ENCODE measurements at places on chromosomes 13 and 19. TPM values are rescaled to one million over a fixed set of nuclear protein-coding genes. Genes with fewer than 3 reads are reported as not detected.

The MYO1F gene
- 1.7 TPM for total RNA-seq

The VSIG10L gene
- 3.3 TPM for total RNA-seq

The ANGPTL8 gene
- total RNA-seq: 1.8 TPM

The KANK3 gene
- total RNA-seq: 15.3 TPM

The TYROBP gene
- 138 TPM for total RNA-seq

The MEDAG gene
- total RNA-seq: 3.4 TPM

The NLRP7 gene
- not detected for total RNA-seq

The URAD gene
- total RNA-seq: not detected

The CD209 gene
- 38.5 TPM for total RNA-seq

The KLK12 gene
- not detected for total RNA-seq

The ZNF667 gene
- total RNA-seq: 8.2 TPM

The LRRC4B gene
- total RNA-seq: 8.8 TPM

The IL17D gene
- 3.1 TPM for total RNA-seq

The PDX1 gene
- total RNA-seq: not detected

The ZNF177 gene
- total RNA-seq: 7.1 TPM

The DCAF15 gene
- total RNA-seq: 7.6 TPM

The ZNF878 gene
- 0.68 TPM for total RNA-seq

The ZNF626 gene
- 23.3 TPM for total RNA-seq

The TEX26 gene
- not detected for total RNA-seq

The SLC35E1 gene
- 20.1 TPM for total RNA-seq

The SIGLECL1 gene
- total RNA-seq: not detected

The AP3D1 gene
- total RNA-seq: 122 TPM

The CYP2A13 gene
- total RNA-seq: not detected

The MEIS3 gene
- 2.8 TPM for total RNA-seq

The GPC6 gene
- 2.7 TPM for total RNA-seq

The LRRC63 gene
- total RNA-seq: 0.41 TPM

The ARRDC5 gene
- total RNA-seq: 0.29 TPM

The MEIOSIN gene
- total RNA-seq: not detected

The PSG7 gene
- total RNA-seq: not detected
